ENCODE measurements at places on chromosomes 6 and 20.

- DNase-seq: no peak
These were observed 104.8 kb downstream of the PSMB1 start for GRCh38 chr6:170448317-170448716.

DNA sequence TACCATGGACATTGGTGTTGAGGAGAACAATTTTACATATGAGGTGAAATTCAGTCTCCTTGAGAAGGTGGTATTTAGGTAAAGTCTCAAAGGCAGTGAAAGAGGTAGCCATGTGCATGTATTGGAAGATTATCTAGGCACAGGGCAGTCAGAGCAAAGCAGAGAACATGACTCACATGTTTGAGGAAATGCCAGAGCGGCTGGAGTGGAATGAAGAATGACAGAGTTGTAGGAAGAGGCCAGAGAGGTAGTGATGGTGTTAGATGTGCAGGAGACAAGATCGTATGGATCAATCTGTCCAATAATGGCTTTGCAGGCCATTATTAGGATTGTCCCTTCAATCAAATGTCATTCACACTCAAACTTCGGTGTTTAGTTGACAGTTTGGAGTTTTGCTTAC is 449.4 kb upstream of the PTCHD4 start:
- no peak for DNase-seq

GRCh38 chr6:91606148-91606901 is 1019.5 kb upstream of the MAP3K7 start:
- DNase-seq: no peak

DNA sequence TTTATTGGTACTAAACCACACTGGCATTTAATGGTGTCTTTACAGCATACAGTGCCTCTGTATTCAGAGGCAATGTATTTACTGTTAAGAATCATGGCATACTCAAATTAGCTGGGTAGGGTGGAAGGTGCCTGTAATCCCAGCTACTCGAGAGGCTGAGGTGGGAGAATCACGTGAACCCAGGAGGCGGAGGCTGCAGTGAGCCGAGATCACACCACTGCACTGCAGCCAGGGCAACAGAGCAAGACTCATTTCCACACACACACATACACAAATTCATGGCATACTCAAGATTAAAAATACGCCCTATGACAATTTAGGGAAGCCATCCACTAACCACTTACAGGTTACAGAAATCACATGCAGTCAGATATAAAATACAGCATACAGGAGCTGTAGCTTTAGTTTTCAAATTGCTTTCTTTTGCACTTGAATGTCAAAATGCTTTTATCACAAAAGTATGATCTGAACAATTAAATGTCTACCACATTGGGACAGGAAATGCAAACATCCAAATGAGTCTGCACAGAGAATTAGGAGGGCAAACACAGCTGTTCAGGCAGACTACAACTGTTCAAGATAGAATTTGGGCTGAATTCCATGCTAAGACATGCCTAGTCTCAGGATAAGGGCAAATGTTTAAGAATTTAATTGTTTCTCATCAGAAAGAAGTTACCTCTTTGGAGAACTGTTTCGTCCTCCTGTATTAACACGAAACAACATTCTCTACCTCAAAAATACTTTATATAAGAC is 36.4 kb downstream of the CSNK2A1 start:
- DNase-seq: no peak

- DNase-seq: no peak
These were observed 789.1 kb upstream of the HS3ST5 start for GRCh38 chr6:115131709-115132490.

DNA sequence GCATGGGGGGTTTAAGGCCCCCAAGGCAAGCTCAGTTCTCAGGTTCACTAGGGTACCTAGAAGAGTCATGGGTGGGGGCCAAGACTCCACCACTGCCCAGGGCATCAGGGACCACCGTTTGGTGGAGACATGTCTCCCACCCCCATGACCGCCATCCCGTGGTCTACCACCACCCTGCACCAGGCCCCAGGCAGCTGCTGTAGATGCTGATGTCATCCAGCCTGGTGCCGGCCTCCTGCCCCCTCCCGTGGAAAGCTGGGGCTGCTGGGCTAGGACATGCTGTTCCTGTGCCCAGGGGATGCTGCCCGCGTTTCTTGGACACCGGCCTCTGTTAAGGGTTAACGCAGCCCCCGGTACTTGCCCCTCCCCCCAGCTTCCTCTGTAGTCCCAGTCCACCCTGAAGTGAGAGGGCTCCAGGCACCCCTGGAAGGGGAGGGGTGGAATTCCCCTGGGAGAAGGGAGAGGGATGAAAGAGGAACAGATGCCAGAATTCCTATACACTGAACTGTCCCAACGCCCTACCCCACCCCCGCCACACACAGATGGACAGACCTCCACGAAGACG is 587 bp downstream of the IP6K3 start:
- no peak for DNase-seq

GRCh38 chr6:36312854-36313648 is 23.6 kb downstream of the BNIP5 start:
- no peak for DNase-seq

GRCh38 chr6:77425216-77425615 is 38.1 kb downstream of the HTR1B start:
- DNase-seq: no peak

- no peak for DNase-seq
These were observed 156.0 kb upstream of the SOX4 start for GRCh38 chr6:21437581-21437980.

GRCh38 chr20:64188682-64189529 is 24.7 kb downstream of the MYT1 start:
- peak; percentile 99 for DNase-seq
